ENCODE measurements at places on chromosomes 7 and 10. TPM values are rescaled to one million over a fixed set of nuclear protein-coding genes. Genes with fewer than 3 reads are reported as not detected.

The CDH23 gene
- total RNA-seq: 0.17 TPM

The LGI1 gene
- 0.33 TPM for total RNA-seq

The CCL26 gene
- 0.33 TPM for total RNA-seq

The GDF10 gene
- 44.9 TPM for total RNA-seq

The BLNK gene
- total RNA-seq: not detected

The SLC26A5 gene
- not detected for total RNA-seq

The AKR1C8 gene
- not detected for total RNA-seq

The DENND10 gene
- total RNA-seq: 73.2 TPM

The HOXA3 gene
- 3.0 TPM for total RNA-seq

The FKBP6 gene
- total RNA-seq: not detected

The TRIM73 gene
- 0.44 TPM for total RNA-seq

Measured in smooth muscle cell of trachea (primary cell).